ENCODE measurements at places on chromosomes 4 and X.

DNA sequence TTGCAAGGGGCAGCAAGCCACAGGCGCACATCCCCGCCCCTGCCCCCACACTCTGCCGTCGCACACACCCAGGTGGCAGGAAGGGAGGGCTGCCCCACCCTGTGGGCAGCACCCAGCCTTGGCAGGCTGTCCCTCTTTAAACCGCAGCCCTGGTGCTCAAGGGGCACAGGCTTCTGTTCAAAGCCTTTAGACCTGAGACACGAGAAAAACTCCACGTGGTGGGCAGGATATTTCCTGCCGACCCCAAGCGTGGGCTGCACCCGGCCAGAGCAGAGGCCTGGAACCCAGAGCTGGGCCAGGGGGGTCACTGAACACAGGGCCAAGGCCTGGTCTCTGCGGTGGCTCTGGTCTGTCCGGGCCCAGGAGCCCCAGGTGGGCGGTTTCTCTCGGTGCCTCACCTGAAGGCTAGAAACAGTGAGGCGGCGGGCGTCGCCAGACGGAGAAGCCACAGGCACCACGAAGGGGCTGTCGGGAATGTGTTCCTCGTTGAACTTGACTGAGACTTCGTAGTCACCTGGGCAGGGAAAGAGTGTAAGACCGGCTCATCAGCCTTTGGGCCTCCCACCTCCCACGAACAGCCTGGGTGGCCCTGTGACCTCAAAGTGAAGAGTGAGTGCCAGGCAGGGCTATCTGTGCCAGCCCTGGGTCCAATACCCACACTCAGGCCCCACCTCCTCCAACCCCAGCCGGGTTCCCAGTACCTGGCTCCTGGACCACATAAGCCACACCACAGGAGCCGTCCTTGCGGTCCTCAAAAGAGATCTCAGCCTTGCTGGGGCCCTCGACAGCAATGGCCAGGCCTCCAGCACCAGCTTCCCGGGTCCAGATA, 23.0 kb downstream of the FLNA start:
- DNase-seq: peak; percentile 1

DNA sequence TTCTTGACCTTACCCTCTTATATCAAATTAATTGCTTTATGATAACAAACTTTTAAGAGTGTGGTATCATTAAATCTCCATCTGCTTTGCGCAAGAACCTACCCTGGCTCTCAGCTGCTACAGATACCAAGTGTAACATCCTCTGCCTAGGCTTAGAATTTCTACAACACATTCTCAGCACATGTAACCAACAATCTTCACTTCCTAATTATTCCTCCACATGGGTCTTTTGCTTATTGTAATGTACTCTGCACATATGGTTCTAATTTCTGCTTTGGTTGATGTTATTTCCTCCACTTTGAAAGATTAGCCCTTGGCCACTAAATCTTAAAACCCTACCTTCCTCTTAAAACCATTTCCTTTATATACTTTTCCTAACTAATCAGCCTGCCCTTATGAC, 242.4 kb downstream of the ARHGAP24 start:
- DNase-seq: peak; percentile 38

DNA sequence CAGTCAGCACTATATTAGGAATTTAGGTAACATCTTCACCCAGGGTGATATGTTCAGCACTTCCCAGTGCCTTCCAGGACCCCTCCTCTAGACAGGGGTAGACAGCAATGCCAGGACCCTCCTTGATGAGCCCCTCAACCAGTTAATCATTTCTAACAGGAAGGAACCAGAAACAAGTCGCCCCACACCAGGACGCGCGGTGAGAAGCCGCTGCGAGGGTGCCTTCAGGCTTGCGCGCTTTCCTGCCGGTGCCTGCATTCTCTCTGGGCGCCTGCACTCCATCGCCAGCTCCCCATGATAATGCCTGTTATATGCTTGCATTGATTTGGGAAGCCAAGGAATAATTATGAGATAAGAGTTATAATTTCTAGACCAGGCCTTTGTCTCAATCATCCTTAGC, 116.0 kb downstream of the ENPP6 start:
- no peak for DNase-seq

GRCh38 chr4:109912706-109913595, at the start of gene EGF:
TSS of gene EGF (plus strand) at chr4:109912883. CDS start at chr4:109913336, 453 bp downstream.
- DNase-seq: peak; percentile 57

DNA sequence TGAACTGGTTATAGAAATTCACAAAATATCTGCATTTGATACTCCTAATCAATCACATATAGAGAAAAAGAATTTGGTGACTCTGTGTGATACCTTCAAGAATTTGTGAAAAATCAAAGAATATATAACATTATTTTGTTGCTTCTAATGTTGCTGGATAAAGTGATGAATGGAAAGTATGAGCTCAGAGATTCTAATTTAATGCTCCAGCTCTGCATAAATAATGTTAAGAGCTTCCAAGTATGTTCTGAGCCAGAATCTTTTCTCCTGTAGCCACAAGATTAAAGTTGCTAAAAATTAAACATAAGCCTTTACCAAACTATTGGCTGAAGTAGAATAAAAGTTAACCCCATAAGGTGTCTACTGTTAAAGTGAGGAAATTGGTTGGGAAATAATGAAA, 294.7 kb upstream of the CT83 start:
- DNase-seq: no peak

DNA sequence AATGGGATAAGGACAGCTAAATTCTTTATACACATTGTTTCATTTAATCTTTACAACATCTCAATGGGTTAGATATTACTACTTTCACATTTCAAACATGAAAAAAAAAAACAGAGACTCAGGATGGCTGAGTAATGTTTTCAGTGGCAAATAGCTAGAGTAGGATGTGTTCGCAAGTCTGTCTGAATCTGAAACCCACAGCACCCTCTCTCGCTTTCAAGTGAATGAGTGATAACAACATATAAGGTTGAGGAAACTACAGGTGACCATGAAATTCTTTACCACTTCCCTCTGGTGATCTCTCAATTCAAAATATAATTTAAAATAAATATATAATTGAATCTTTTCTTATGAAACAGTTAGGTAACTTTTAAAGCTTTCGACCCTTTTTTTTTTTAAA, 162.6 kb downstream of the PRR32 start:
- DNase-seq: no peak

GRCh38 chr4:11483046-11483445, 54.4 kb upstream of the HS3ST1 start:
- DNase-seq: peak; percentile 41

- DNase-seq: no peak
Observed at GRCh38 chr4:75714704-75715103, 9.7 kb upstream of the USO1 start.

DNA sequence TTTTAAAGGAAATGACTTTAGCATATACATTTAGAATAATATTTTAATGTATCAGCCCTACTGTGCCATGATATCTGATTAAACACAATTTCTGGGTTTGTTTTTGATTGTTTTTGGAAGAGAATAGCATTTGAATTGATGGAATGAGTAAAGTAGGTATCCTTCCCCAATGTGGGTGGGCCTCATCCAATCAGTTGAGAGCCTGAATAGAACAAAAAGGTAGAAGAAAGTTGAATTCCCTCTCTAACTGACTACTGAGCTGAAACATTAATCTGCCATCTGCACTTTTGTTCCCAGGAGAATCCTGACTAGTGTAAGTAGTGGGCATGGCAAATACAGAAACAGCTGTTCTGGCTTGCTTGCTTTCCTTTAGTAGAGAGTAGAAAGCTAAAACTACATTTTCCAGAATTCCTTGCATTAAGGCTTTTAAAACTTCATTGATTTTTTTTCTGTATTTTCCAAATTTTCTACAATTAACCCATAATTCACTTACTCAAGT, 9.7 kb upstream of the SEC24D start:
- no peak for DNase-seq

GRCh38 chr4:82232891-82233290, 140.9 kb downstream of the HNRNPD start:
- no peak for DNase-seq

GRCh38 chr4:154471526-154472331, 19.9 kb downstream of the DCHS2 start:
- no peak for DNase-seq

DNA sequence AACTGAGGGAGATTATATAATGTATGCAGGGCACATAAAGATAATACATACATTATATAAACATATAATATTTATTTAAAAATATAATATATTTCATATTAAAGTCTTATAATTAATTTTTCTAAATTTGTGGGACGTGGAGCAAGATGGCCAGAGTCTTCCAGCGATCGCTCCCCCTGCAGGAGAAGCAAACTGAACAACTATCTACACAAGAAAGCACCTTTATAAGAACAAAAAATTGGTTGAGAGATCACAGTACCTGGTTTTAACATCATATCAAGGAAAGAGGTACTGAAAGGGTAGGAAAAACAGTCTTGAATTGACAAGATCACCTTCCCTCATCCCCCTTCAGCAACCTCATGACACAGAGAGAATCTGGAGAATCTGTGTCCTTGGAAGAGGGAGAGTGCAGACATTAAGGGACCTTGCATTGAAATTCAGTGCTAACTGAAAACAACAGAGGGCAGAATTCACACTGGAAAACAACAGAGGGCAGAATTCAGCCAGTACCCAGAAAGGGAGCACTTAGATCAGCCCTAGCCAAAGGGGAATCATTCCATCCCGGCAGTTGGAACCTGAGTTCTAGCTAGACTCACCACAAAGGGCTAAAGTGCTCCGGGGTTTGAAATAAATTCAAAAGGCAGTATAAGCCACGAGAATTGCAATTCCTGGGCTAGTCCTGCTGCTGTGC, 262.5 kb upstream of the NDST3 start:
- DNase-seq: no peak

GRCh38 chrX:30533266-30533665, 44.3 kb downstream of the TASL start:
- no peak for DNase-seq

Data from fibroblast of skin of back (primary cell).